ENCODE measurements at places on chromosomes 11 and 22. TPM values are rescaled to one million over a fixed set of nuclear protein-coding genes. Genes with fewer than 3 reads are reported as not detected.
A peak's percentile ranks its signal among the peaks of the same experiment; 100 is the strongest.

DNA sequence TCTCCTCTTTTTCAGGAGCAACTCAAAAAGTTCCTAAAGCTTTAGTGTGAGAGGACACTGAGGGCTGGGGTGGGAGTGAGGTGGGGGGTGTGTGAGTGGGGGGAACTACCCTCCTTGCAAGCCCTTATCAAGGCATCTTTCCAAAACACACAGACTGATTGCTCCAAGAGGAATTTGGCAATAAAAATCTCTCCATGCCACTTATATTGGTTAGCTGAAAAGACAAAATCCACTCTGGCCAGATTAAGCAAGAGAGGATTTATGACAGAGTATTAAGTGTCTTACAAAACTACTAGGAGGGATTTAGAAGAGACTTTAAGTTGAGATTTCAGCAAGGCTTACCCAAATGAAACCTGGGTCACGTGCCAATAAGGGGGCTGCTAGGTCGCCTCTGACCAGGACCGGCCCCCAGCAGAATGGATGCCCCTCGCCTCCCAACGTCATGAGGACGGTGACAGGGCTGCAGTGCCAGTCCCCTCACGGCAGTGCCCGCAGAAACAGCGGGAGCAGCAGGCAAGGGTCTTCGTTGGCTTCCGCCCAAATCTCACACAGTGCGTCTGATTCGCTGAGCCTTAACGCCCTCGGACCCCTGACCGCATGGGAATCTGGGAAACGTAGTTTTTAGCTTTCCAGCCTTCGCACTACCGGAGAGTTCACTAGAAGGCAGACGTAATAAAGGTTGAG, 22.1 kb upstream of the CTR9 start:
- DNase-seq, result no peak

GRCh38 chr11:11036185-11036847, 178.5 kb upstream of the ZBED5 start:
- no peak for DNase-seq

DNA sequence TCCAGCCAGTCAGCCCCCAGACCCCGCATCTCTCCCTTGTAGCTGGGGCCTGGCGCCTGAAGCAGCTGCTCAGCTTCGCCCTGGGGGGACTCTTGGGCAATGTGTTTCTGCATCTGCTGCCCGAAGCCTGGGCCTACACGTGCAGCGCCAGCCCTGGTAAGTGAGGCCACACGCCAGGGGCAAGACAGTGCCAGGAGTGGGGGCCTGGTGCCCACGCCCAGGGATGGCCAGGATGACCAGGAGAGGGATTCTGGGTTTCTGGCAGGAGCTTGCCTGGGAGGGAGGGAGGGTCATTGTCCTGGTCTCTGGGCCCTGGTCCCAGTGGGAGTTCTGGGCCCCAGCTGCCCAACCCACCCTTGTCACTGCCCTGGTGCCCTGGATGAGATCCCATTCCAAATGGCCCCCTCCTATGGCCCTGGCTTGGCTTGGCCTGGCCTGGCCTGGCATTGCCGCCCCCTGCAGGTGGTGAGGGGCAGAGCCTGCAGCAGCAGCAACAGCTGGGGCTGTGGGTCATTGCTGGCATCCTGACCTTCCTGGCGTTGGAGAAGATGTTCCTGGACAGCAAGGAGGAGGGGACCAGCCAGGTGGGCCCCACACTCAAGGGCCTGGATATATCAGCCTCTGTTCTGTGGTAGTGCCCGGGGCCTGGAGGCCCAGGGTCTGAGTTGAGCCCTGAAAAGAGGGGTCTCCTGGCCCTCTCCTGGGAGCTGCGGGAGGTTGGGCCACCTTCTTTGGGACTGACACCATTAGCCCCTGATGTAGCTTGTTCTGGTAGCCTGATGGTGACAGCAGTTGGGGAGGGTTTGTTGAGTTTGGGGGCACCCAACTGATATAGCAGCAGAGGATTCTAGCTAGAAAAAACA, 3.7 kb downstream of the SLC39A13 start:
- DNase-seq, result peak; percentile 70

The P2RX6 gene
- not detected for total RNA-seq

The RBMXL2 gene
- total RNA-seq, result not detected

The KCNA4 gene
- not detected for total RNA-seq

The ART1 gene
- not detected for total RNA-seq

All from activated CD4-positive, alpha-beta memory T cell treated with anti-CD3 and anti-CD28 coated beads for 36 hours (primary cell).